Colonic mucosa (tissue), 4 donors: ENCODE measurements at places on chromosomes 4 and X.

- DNase-seq, result no peak
Observed at GRCh38 chr4:15878011-15878410, 60.5 kb downstream of the FGFBP1 start.

GRCh38 chr4:83360018-83360417, 25.4 kb upstream of the HPSE start:
- no peak for DNase-seq

DNA sequence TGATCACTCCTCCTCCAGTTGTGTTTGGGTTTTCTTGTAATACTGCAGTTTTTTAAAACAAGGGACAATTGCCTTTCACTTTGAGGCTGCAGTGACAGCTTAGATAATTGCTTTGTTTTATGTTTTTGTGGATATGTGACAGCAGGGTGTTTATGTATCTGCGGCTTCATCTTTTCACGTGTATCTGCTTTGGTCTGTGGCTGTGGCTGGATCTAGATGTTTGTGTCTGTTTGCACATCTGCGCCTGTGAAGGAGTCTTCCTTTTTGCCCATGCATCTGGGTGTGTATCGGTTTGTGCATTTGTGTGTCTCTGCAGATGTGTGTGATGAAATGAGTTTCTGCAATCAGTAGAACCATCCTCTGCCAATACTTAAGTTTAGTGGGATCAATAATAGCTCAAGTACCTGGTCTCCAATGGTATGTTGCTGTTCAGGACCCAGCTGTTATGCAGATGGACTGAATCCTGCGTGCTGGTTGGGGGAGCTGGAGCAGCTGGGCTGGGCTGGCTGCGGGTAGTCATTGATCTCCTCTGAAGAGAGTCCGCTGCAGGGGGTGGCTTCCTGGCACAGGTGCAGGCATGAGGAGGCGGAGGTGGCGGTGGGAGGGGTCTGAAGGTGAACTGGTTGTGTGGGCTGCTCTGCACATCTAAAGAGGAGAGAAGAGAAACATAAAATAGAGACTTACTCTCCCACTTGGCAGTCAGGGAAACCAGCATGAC, 390.3 kb downstream of the SH2D1A start:
- no peak for DNase-seq

- no peak for DNase-seq
Observed at GRCh38 chr4:120683897-120684540, 238.5 kb downstream of the PRDM5 start.

GRCh38 chr4:171639540-171639939, 173.7 kb upstream of the GALNTL6 start:
- no peak for DNase-seq

DNA sequence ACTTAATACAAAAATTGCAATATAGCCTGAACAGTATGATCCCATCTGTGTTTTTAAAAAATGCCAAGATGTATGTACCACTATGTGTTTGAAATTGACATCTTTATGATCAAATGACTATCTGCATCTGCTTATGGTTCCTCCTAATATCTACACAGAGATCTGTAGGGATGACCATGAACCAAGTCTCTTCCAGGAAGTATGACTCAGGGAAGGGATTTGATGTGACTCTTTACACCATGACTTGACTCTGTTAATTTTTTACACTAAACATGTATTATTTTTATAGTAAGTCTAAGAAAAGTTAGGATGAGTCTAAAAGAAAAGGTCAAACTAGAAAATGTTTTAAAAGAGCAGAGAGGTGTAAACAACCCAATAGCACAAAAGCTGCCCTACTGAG, 164.0 kb downstream of the SH3KBP1 start:
- no peak for DNase-seq

DNA sequence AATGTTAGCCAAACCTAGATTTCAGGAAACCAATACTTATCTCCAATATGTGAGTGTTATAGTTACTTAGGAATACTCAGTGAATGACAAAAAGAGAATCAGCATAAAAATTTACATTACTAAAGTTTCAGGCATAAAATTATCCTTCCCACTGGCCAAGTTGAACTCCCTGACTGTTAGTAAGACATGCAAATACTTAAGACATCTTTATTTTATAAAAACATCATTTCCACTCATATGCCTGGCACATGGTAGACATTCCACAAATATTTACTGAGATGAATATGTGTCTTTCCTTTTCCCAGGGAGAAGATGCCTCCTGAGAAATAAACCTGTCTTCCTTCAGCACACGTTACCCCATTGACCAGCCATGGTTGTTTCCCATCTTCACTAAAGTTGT, 7.3 kb downstream of the VEGFD start:
- no peak for DNase-seq

- no peak for DNase-seq
Observed at GRCh38 chr4:94877973-94878372, 120.2 kb downstream of the BMPR1B start.

- no peak for DNase-seq
Observed at GRCh38 chr4:63085091-63085490, 1324.2 kb downstream of the TECRL start.

- no peak for DNase-seq
Observed at GRCh38 chrX:28585767-28586166, 1.5 kb upstream of the IL1RAPL1 start.

GRCh38 chr4:25950461-25951389, 36.7 kb downstream of the SMIM20 start:
- DNase-seq, result no peak

- peak; percentile 45 for DNase-seq
Observed at GRCh38 chr4:67087897-67088296, 457.4 kb downstream of the CENPC start.

- no peak for DNase-seq
Observed at GRCh38 chr4:102420563-102421398, 75.5 kb upstream of the SLC39A8 start.

DNA sequence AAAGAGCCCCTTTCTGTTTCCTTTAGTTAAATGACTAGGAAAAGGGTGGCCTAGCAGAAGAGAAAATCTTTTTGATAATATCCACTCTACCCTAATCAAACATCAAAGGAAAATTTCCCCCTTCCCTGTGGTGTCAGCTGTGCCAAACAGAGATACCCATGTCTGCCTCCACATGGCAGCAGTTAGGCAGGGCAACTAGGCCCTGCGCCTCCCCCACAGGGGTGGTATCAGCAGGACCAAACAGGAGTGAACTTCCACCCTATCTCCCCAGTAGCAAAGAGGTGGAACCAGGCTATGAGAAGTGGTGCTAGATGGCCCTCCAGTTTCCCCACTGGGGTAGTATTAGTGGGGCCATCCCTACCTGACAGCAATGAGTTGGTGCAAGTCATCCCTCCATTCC, 19.8 kb upstream of the XKRX start:
- no peak for DNase-seq

GRCh38 chrX:30831082-30831481, 58.0 kb downstream of the TAB3 start:
- no peak for DNase-seq

- DNase-seq, result peak; percentile 41
Observed at GRCh38 chrX:64975491-64975890, 759 bp downstream of the ZC4H2 start.

DNA sequence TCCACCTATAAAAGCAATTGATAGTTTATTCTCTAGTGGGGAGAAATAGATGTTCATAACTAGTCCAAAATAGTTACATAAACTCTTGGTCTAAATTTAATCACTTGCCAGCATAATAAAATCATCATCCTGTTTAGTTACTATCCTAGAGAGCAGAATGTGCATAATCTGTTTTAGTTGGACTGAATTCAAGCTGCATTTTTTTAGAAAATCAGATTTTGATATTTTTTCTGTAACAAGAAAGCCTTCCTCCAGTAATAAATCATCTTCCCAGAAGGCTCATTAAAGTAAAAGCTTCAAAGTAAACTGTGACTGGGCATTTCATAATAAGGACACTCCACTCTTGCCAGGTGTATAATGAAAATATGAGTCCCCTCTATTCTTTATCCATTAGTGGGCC, 453.1 kb downstream of the TRAM1L1 start:
- DNase-seq, result no peak

DNA sequence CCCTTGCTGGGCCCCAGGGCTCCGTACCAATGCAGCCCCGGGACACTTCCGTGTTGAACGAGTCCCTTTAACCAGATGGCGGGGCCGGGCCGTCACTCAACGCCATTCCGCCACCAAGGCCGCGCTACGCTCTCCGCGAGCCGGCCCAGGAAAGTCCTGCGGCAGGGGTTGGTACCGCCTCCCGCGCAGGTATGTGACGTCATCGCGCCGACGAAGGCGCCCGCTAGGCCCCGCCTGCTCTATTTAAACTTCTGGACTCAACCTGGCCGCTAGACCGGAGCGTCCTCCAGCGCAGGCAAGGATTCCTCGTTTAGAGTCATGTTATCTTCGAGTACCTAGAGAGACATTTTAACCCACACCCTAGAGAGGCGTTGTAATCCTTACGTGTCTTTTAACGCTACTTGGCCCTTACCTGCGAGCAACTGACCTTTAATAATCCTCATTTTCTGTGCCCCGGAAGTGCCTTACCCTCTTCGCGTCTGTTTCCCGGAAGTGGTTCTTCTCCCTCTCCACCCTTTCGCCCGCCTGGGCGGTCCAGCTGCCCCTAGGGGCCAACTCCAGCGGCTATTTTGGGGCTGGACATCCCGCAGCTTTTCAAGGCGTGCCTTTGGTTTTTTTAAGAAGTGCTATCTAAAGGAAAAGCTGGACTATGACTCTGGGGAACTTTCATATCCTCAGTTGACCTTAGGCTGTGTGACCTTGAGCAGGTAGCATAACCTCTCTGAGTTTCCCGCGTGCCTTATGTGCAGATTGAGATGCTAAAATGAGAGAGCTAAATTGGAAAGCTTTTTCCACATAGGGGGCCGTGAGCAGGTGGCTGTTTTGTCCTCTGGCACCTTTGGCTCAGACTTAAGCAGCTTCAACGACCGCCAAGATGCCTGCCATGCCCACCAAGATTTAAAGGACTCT, at the start of gene PNPLA4:
Gene PNPLA4 (minus strand): TSS at position 155 of the 909 bp plus-strand sequence. CDS start 1,294 bp downstream, outside the sequence.
- DNase-seq, result peak; percentile 92

DNA sequence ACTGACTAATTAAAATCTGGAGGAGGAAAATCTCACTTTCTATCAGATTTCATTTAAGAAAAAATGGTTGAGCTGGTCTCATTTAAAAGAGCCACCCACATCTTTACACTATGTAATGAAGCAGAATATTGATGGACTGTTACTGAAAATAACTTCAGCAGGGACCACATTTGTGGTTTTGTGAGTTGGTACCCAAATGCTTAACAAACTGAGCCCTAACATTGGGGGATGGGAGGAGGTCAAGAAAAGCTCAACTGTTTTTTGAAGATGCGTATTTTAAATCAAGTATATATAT, 30.1 kb downstream of the HOPX start:
- DNase-seq, result no peak

DNA sequence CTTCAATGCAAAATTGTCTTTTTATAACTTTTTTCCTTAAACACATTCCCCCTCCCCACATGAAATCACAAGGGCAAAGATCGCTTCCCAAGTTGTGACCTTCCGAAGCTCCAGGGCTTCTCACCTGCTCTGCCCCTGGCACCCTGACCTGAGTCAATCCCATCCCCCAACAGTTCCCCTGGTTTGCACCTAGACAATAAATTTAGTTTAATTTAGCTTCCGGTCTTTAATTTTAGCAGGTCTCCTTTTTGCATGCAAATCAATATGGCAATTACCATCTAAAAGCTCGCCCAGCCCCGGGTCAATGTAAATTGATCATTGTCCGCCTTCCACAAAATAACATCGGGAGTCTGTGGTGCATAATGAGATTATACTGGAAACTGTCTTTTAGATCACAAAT, 6.8 kb downstream of the BCOR start:
- no peak for DNase-seq
